Activated naive CD4-positive, alpha-beta T cell treated with Interleukin-2 at 50 U/mL for 16 hours (primary cell): ENCODE measurements at places on chromosomes 4 and X.

- no peak for DNase-seq
Measured at GRCh38 chr4:166600264-166600663, 634.0 kb downstream of the SPOCK3 start.

DNA sequence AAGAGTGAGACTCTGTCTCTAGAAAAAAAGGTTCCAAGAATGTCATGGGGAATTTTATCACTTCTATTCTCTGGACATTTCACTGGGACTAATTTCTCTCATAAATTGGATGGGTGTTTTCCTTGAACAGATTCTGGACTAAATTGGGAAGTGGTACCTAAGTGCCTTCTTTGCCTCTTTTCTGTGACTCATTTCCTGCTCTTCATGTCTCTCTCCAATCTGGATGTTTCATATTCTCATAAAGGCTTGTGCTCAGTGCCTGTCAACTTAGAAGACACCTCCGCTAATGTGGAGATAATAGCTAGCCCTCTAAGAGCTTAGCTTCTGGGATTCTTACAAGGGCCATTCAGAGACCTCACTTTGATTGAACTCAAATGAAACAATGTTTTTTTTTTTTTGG, 38.0 kb upstream of the IGFBP7 start:
- no peak for DNase-seq

- DNase-seq: no peak
Measured at GRCh38 chrX:1601051-1601767, 9.8 kb downstream of the AKAP17A start.

DNA sequence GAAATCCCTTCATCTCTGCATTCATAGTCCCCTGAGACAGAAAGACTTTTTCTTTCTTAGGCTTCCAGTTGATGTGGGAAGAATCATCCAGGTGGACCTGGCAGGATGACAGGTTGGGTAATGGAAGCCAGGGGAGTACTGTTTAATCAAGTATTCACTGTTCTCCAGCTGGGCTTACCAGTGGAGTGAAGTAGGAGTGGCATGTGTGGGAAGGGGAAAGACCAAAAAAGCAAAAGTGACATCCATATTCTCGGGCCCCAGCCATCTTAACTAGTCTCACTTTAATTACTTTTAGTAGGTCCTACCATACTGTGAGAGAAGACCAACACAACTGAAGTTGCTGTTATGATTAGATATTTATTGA, 18.5 kb downstream of the VSIG4 start:
- no peak for DNase-seq

- no peak for DNase-seq
Measured at GRCh38 chr4:10124167-10124930, 7.8 kb upstream of the WDR1 start.
